ENCODE measurements at places on chromosomes 12 and 14.

DNA sequence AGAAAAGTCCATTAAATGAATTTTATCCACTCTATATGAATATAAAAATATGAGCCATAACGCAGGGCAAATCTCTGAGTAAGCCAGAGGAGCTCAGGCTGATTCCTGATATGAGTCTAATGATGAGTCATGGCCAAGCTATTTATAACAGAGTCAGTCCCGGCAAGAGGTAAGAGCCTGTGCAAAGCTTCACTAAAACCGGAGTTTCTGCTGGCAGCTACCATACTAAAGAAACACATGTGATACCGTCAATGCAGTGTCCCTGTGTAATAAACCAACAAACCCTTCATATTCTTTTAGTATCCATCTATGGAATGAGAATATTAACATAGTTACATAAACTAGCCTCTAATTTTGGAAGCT lies 319.4 kb downstream of the KCNC2 start:
- DNase-seq, result no peak

DNA sequence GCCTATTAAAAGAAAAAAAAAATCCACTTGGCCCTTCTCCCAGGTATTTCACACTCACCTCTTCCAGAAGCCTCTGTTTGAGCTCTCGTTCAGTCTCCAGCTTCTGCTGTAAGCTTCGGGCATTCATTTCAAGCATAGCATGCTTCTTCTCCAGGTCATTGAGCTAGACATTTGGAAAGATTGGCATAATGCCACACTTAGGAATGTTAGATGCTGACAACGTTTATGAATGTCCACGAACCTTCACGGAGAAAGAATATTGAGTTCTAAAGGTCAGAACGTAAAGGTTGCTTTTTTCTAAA lies 60.5 kb downstream of the PRKAB1 start:
- no peak for DNase-seq

DNA sequence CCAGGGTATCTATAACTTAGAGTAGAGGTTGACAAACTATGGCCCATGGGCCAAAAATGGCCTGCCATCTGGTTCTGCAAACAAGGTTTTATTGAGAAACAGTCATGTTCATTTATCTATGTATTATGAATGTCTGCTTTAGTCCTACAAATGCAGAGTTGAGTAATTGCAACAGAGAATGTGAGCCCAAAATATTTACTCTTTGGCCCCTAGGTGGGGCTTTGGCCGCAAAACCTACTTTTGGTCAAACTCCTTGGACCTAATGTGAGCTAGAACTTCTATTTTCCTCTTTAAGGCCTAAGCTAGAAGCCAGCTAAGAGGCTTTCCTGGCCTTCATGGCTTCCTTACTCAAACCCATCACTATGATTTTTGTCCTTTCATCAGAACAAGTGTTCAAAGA lies 379.1 kb downstream of the NELL2 start:
- DNase-seq, result no peak

DNA sequence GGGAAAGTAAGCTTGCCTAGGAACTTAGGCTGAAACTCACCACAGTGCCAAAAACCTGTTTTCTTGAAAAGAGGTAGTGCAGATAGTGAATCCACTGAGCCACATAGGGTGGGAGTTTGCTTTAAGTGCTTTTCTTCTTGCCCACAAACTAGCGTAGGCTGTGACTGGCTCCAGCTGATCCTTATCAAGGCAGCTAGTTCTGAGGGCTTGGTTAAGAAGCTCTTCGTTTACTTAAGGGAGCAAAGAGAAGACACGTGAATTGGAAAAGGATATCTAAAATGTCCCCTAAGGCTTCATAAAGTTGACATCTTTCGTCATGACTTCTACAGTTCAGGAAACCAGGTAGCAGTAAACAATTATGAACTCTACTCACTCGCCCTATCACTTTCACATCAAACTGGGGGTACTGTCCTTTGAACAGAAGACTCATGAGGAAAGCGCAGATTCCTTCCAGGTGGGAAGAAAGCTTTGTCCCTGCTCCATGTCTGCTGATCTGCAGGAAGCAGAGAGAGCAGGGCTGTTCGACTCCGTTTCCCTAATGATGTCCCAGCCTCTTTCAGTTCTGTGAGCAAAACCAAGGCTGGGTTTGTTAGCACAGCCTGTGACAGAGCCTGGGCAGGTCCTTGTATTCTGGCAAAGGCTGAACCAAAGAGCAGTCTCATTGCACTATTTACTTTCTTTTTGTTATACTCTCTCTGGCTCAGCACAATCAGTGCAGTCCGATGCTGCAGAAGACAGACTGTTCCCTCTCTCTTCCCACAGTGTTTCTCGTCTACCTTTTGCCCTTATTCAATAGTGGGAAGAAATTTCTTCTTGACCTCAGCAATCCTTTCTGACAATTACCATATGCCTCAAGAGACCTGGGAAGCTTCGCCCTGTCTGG lies 93.5 kb upstream of the ETV6 start:
- DNase-seq, result no peak

- no peak for DNase-seq
Measured at GRCh38 chr14:74658535-74659131, 46.6 kb upstream of the LTBP2 start.

- DNase-seq, result no peak
Measured at GRCh38 chr12:107655281-107656065, 30.1 kb upstream of the PWP1 start.

DNA sequence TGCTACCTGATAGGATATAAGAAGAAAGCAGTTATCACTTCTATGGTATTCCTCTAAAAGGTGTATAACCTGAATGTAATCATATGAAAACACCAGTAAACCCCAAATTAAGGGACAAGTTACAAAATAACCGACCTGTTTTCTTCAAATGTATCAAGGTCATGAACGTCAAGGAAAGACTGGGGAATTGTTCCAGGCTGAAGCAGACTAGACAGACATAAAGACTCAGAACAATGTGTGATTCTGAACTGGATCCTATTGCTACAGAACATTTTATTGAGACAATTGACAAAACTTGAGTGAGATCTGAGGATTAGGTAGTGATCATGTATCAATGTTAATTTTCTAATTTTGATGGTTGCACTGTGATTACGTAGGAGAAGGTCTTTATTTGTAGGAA lies 15.4 kb upstream of the LRP6 start:
- no peak for DNase-seq

GRCh38 chr12:2251526-2252209 lies 198.9 kb downstream of the CACNA1C start:
- no peak for DNase-seq

DNA sequence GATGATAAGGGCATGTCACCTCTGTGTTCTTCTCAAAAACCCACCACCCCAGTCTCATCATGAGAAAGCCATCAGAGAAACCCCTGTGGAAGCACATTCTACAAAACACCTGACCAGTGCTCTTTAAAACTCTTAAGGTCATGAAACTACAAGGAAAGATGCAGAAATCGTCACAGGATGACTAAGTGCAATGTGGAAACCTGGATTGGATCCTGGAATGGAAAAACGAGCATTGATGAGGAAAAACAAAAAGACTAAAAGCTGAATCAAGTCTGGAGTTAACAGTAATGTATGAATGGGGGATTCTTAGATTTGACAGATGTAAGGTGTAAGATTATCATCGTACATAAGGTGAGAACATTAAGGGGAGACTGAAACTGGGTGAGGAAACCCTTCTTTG lies 211.0 kb downstream of the TBX5 start:
- no peak for DNase-seq

DNA sequence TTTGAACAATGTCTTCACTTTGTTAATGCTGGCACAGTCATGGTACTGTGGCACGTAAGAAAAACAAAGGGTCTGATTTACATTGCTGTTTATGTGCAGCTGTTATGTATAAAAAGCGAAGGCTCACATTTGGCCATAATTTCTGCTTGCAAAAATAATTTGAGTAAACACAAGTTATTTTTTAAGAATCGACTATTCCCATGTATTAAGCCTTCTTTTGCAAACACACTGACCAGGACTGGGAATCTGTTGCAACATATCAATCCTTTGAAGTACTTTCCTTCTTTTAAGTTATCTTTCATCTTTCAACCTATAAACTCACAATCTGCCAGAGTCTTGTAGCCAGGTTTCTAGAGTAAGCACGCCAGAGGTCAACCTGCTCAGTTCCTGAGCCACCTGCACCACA lies 145.4 kb upstream of the BMP4 start:
- DNase-seq, result no peak

DNA sequence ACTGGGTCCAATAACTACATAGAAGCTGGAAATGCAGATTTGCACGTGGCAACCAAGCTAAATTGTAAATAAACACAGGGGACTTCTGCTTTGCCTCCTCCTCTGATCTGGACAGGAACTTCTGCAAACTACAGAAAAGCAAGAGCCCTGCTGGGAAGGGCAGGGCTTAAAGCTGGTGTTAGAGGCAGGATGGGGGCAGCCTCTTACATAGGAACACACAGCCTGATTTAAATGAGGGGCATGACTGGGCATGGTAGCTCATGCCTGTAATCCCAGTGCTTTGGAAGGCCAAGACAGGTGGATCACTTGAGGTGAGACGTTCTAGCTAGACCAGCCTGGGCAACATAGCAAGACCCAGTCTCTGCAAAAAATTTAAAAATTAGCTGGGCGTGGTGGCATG lies 46.7 kb downstream of the ERH start:
- DNase-seq, result no peak

GRCh38 chr12:48795550-48796455 lies 6.9 kb upstream of the ADCY6 start:
- DNase-seq, result no peak
